ENCODE measurements at places on chromosomes 1 and 21. TPM values are rescaled to one million over a fixed set of nuclear protein-coding genes. Genes with fewer than 3 reads are reported as not detected.

DNA sequence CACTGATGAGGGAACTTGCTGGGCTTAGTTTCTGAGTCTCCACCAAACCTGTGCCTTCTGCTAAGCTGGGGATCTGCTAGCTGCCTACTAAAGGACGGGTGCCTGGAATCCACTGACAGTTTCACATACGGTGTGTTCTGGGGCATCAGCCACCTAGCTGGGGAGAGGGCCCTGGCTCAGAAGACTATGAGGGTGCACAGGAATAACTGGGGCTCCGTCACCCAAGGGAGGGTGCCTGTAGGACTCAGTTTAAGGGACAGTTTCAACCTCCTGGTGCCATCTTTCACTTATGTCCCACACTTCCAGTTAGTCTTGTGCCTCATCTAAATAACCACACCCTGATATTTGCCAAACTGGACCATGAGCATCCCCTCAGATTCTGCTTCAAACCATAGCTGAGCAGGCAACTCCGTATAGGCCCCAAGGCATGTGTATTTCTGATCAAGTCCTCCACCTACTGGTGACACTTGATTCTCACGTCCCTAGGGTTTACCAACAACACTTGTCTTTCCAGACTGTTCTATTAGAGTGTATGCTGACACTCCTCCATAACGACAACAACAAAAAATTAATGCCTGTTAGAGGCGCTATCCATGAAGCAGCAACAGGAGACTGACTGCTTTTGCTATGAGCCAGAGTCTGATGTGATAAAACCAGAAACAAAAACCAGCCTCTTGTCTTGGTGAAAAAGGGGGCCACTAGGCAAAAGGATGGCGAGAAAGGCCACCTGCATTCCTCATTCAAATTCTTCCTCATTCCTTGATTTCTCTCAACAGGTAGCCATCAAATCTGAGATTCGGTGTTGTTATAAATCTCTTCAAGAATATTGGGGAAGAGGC lies 55.0 kb upstream of the PAXBP1 start:
- DNase-seq: no peak

- DNase-seq: no peak
Measured at GRCh38 chr1:197355248-197355995, 87.4 kb downstream of the CRB1 start.

DNA sequence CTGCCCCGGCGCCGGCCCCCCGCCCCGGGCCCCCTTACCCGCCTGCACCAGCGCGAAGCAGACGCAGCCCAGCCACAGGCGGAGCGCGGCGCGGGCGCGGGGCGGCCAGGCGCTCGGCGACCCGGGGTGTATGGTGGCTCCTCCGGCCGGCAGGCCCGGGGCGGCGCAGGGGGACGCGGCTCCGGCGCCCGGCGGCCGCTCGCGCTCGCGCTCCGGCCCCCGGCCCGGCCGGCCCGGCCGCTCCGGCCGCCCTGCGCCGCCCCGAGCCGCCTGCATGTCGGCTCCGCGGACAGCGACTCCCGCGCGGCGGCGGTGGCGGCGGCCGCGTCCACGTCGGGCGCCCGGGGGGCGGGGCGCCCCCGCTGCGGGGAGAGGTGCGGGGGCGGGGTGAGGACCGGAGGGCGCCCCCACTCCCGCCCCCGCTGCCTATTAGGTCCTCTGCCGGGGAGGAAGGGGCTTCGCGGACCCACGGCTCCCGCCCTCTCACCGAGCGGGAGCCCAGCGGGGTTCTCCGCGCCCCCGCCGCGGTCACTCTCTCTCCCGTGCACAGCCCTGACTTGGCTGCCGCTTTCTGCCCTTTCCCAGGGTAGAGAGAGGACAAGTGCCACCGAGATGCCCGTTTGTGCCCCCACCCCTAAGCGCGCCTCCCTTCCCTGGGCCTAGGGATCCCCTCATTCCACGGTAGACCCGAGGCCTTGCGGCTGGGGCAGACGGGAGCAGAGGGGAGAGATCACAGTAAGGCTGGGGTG lies at the start of gene FNDC5:
FNDC5 (minus strand) TSS at position 298 of the 749 bp plus-strand sequence.
- DNase-seq: no peak

DNA sequence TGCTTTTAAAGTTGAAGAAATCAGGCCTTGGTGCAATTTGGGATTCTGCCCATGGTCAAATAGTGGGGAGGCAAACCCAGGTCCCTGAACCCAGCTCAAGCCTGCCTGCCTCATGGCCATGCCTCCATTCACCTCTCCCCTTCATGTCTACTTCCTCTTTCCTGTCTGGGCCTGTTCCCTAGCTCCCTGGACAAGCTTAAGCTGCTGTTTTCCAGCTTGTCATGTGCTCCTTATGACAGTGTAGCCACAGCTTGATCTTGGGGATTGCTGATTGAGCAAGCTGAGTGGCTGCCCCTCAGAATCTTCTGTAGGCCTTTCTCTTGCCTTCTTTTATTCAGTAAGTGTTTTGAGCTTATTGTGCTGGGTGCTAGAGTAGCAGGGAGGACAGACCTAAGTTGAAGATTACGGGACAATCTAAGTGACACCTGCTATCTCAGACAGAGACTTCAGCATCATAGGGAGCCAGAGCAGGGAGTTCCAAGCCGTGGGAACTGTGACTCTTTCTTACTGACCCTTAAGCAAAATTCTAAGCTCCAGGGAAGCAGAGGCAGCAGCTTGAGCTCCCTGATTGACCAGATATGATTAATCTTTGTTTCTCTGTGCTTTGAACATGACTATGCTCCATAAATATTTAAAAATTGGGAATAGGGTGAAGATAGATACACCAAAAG lies 520 bp upstream of the MR1 start:
- DNase-seq: peak; percentile 40

DNA sequence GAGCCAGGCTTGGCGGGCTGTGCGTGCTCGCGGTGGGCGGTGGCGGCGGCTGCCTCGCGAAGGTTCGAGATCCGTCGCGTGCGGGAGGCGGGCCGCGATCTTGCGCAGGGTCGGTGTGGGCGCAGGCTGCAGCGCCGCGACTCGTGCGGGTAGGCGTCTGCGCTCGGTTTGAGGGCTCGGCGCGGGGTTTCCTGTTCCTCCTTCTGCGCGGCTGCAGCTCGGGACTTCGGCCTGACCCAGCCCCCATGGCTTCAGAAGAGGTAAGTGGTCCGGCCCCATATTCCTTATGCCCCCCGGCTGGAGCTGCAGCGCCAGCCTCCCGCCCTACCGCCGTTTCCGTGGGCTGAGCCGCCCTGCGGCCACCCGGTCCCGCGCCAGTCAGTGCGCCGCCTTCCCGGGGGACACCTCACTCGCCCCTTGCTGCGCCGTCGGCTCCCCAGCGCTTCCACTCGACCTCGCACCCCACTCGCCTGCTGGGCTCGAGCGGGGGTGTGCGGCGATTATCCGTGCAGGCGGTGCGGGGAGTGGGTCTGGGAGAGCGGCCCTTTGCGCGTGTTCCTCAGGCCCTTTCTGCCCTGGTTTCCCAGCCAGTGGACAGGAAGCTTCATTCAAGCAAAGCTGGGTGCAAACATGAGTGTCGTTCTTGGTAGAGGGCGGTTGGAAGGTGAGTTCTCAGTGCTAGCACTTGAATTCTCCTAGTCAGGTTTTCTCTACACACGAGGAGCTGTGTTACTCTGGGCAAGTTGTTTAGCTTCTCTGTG lies at the start of gene CACYBP:
CACYBP (plus strand) TSS at position 12 of the 761 bp plus-strand sequence; CDS start at position 246, 234 bp downstream.
- DNase-seq: no peak

DNA sequence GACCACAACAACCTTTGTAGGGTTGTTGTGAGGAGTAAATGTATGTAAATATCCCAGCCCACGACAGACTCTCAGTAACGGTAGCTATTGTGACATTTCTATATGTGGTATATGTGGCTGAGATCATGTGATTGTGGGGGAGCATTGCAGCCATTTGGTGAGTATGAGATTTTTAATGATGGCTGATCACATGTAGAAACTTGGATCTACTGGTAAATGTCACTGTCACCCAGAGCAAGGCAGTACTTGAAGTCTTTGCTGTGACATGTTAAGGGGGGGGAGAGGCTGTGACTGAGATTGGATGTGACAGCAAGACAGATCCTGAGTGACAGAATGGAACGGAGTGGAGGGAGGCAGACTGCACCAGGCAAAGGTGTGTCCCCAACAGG lies 23.9 kb upstream of the MEF2D start:
- no peak for DNase-seq

DNA sequence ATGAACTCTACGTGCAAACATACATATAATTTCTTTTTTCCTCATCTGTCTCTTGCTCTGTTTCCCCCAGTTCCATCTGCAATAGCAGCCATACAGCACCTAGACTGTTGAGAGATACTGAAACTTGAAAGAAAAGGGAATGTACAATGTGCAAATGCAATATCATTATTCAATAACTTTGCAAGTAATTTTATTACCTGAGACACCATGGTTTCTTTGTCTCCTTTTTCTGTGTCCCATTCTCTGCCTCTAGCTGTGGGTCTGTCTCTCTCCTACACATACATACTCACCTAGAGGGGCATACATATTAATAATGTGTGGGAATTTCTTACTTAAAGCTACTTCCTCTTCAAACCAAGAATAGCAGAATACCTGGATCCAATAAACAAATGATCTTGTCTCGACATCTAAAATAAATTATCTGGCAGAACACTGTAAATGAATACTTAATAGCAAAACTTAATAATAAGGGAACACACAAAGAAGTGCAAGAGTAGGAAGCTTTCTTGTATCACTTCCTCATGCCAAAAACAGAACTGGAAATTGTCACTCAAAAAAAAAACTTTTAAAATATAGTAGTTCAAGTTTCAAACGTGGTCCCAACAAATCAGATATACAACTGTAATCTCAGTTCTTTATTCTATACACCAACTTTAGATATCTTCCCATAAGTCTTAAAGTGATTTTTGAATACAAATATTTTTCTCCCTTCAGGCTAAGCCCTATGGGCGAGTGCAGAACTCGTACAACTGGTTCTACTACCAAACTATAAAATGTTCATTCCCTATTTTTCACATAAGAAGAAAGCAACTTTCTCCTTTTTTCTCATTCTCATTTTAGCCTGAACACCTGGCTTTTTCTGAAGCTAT lies 194.6 kb downstream of the NRIP1 start:
- DNase-seq: no peak

IRF6 gene
- total RNA-seq: 3.1 TPM

TAL1 gene
- total RNA-seq: 4.8 TPM

CRB1 gene
- not detected for total RNA-seq

- DNase-seq: peak; percentile 14
Measured at GRCh38 chr1:99580451-99580850, 65.5 kb upstream of the PALMD start.

SPRR4 gene
- total RNA-seq: not detected

ADPRS gene
- total RNA-seq: 13.8 TPM

CASQ1 gene
- total RNA-seq: not detected

DNA sequence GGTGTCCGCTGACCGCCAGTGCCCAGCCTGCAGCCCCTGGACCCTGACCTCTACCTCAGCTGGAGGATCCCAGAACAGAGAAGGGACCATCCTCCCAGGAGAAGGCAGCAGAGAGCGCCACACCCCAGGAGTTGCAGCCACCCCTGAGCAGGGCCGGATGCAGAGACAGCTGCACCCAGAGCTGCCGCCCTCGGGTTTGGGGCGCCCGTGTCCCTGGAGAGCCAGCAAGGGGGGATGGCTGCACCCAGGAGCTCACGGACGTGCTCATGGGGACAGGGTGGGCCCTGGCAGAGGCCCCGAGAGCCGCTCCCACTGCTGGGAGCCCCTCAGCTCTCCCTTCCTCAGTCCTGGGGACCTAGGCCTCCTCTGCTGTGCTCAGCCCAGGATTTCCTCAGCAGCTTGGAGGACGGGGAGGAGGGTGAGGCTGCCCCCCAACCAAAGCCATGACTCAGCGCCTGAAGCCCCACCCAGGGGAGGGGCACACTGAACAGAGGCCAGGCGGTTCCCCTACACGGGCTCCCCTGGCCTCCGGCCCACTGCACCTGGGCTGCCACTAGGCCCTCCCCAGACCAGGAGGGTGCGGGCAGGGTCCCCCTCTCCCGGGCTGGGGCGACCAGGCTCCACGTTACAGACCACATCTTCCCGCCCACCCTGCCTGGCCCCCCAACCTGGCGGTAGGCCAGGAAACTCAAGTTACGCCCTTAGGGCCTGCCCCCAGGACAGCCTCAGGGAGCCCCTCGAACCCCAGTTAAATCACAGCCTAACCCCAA lies 2.2 kb downstream of the ACAP3 start:
- peak; percentile 85 for DNase-seq

DNA sequence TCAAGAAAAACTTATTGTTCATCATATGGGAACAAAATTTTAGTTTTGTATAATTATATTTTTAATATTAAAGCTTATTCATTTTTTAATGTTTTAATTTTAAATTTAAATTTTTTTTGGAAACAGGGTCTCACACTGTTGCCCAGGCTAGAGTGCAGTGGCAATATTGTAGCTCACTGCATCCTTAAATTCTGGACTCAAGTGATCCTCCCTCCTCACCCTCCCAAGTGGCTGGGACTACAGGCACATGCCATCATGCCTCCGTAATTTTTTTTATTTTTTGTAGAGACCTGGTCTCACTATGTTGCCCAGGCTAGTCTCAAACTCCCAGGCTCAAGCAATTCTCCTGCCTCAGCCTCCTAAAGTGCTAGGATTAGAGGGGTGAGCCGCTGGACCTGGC lies 20.2 kb upstream of the FAM76A start:
- DNase-seq: no peak
